Foreskin keratinocyte (primary cell): ENCODE measurements at places on chromosomes 12 and 14. TPM values are rescaled to one million over a fixed set of nuclear protein-coding genes. Genes with fewer than 3 reads are reported as not detected.

Gene TCL1B
- total RNA-seq, result not detected in 2 replicates

Gene SERPINA9
- not detected in 2 replicates for total RNA-seq

Gene DNAI7
- 0.07 TPM in 1 of 2 replicates, not detected in the other for total RNA-seq

Gene RBM25
- total RNA-seq, result 40.0 and 48.4 TPM in 2 replicates

Gene TRMT5
- total RNA-seq, result 14.6 and 17.2 TPM in 2 replicates
